AG04450 (cell line): ENCODE measurements at places on chromosomes 3 and 15.

- DNase-seq = no peak
Measured at GRCh38 chr3:39101022-39101689, 6.3 kb downstream of the GORASP1 start.

GRCh38 chr3:30293621-30294240 lies 312.7 kb upstream of the TGFBR2 start:
- no peak for DNase-seq

DNA sequence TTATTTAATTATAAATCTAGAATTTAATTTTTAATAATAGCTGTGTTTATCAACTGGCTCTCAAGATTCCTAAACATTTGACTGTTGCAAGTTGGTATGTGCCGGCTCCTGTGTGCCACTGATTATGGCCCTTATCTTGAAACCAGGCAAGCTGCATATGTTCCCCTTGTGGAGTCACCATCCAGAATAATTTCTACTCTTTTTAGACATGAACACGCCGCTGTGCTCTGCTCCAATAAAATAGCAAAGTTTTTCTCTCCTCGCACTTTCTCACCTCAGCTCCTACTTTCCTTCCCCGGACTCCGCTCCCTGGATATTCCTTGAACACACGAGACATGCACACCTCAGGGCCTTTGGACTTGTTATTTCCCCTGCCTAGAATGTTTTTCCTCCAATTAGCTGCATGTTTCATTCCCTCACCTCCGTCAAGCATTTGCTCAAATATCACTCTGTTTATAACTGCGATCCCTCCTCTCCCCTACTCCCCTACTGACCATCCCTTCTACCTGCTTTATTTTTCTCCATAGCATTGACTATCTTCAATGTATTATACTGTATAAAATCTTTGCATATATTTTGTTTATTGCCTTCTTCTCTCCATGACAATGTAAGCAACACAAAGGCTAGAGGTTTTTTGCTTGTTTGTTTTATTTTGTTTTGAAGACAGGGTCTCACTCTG lies 26.1 kb upstream of the ERICH6 start:
- no peak for DNase-seq

DNA sequence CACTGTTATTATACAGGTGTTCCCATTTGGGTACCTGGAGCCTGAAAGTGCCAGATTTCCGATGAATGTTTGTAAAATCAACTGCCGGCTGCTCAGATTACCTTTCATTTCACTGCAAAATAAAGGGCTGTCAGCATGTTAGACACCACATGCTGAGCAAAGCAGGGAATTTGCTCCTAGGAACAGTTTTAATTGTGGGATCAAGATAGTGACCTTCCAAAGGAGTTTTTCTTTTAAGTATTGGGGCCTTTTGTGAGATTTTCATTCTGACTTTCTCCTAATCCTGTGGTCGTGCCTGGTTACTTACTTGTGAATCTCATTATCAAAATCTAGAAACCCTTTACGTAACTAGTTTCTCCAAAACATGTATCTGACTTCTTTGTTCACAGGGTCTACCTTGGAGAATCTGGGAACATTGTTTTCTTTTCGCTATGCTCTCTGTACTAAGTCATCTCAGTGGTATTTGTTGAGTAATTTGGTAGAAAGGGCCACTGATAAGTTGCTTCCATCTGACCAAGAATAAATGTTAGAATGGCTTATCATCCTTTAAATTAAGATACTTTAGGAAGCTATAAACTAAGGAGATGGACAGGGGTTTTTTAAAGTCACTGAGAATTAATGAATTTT lies 40.8 kb upstream of the LRTM1 start:
- DNase-seq = peak; percentile 55

DNA sequence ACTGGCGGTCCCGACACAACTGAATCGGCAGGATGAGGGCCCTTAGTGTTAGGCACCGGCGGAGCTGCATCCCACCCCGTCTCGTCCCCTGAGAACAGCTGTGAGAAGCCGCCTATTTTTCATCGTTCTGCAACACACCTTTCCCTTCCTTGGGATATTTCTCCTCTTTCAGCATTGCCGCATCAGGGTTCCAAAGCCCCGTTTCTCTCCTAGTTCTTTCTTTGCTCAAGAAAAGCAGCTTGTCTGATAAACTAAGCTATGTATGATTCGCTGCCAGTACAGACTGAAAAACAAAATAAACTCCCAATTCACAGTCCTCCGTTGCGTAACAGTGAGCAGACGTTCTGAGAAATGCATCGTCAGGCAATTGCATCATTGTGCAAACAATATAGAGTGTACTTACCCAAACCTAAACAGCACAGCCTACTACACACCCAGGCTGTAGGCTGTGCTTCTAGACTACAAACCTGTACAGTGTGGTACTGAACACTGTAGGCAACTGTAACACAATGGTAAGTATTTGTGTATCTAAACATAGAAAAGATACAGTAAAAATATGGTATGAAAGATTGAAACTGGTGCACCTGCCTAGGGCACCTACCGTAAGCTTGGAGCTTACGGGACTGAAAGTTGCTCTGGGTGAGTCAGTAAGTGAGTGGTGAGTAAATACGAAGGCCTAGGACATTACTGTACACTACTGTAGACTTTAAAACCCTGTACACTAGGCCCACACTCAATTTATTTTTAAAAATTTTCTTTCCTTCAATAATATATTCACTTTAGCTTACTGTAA lies 8.9 kb upstream of the ADAMTS17 start:
- no peak for DNase-seq

- no peak for DNase-seq
Measured at GRCh38 chr3:12486916-12487315, 2.6 kb downstream of the TSEN2 start.

DNA sequence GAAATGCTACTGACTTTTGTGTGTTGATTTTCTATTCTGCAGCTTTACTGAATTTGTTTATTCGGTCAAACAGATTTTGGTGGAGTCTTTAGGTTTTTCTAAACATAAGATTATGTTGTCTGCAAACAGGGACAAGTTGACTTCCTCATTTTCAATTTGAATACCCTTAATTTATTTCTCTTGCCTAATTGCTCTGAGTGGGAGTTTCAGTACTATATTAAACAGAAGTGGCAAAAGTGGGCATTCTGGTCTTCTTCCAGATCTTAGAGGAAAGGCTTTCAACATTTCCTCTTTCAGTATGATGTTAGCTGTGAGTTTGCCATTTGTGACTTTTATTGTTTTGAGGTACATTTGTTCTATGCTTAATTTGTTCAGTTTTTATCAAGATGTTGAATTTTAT lies 268.5 kb downstream of the WNT5A start:
- DNase-seq = no peak

DNA sequence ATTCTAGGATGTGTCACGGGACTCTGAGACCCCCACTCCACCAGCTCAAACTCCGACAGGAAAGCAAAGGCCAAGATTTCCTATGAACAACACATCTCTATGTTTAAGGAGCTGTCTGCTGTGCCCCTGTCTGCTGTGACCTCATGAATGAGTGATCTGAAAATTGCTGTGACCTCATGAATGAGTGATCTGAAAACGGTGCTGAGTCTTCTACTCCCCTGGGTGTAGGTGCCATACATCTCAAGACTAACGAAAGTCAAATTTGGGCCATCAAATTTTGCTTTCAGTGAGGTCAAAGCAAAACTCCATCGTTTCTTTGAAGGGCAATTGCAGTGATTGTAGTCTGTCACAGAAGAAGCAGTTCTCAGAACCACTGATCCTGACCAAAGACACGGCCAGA lies 24.4 kb downstream of the IL5RA start:
- DNase-seq = no peak

GRCh38 chr3:25520926-25521559 lies 93.0 kb downstream of the RARB start:
- DNase-seq = no peak

DNA sequence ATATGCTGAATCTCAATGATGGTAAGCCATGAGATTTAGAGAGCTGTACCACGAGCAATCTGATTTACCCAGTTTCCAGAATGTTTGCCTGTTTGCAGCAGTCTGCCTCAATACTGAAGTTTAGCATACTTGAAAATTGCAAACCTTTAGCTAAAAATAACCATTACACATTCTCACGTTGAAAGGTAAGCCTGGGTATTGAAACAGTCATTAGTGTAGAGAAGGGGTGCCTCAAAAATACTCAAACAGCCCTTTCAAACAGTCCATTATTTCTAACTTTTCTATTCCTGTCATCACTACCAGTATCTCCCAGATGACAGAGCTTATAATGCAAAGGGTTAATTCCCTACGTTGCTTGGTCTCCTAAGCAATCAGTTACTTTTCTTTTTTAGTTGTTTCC lies 111.8 kb upstream of the MBNL1 start:
- DNase-seq = no peak

- DNase-seq = no peak
Measured at GRCh38 chr15:43007551-43007950, 87.0 kb upstream of the TTBK2 start.

DNA sequence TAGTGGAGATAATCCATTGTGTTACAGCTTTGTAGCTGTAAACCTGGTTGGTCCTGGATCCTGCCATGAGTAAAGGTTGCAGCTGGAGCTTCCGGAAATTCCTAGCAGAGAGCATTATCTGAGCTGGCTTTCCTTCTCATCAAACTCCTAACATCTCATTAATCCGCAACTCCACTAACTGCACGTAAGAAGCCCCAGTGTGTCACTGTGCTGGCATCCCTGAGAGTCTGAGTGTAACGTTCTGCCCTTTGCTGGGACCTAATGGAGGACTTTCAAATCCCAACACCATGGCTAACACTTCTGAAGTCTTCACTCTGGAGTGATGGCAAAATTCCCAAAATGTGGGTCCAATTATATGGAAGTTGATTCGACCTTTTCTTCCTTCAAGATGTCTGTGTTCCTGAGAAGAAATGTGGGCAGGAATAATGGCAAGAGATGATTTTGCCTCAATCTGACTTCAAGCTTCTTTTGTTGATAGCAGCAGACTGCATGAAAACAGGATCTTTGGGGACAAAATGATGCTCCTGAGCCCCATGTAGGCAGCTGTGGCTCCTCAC lies 9.6 kb upstream of the TRPM1 start:
- no peak for DNase-seq

GRCh38 chr3:69107841-69108240 lies 14.6 kb downstream of the LMOD3 start:
- no peak for DNase-seq

- no peak for DNase-seq
Measured at GRCh38 chr3:131690800-131691199, 188.0 kb upstream of the MRPL3 start.

- DNase-seq = no peak
Measured at GRCh38 chr3:69861556-69861955, 122.3 kb downstream of the MITF start.

- no peak for DNase-seq
Measured at GRCh38 chr3:120168038-120168437, 73.8 kb upstream of the GSK3B start.

DNA sequence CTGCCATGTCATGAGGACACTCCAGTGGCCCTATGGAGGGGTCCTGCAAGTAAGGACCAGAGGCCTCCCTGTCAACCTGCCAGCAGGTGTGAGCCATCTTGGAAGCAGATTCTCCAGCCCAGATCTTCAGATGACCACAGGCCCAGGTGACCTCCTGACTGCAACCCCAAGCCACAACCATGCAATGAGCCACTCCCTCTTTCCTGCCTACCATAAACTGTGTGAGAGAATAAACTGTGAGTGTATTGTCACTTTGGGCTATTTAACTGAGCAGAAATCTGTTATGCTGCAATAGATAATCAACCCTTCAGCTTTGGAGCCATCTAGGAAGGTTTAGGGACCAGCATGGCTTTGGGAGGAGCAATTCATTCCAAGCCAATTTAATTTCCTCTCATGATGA lies 367.9 kb downstream of the SHQ1 start:
- no peak for DNase-seq

- DNase-seq = no peak
Measured at GRCh38 chr15:88477904-88478303, 10.4 kb downstream of the MRPS11 start.

- peak; percentile 43 for DNase-seq
Measured at GRCh38 chr3:29286478-29287240, 5.8 kb downstream of the RBMS3 start.

DNA sequence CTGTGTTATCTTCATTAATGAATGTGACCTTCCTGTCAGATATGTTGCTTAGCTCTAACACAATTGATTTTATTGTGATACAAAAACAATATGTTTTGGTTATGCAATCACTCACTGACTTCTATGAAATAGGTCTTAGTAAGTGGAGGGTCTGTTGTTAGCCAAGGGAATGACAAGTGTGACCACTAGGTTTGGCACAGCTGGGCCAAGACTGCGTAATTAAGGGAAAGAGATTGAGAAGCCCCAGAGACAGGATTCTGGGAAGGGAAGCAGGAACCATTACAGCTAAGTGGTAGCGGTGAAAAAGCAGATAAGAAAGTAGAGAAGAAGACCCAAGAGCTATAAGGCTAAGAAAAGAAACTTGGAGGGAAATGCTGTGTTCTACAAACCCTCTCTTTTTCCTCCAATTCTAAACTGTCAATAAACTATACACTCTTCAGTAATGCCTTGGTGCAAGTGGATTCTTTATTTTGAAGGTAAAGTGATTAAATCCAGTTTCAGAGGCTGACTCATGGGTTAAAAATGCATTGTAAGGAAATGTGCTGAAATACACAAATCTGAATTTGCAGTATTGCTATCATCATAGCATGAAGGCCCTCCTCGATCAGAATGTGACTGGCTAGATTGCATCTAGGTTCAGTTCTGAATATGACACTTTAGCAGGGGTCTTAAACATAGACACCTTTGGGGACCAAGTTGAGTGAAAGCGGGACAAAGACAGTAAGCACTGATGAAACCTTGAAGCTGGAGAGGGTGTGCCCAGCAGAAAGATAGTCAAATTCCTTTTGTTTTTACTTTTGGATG lies 26.1 kb downstream of the KCNMB2 start:
- DNase-seq = no peak

GRCh38 chr15:98077186-98077585 lies 116.7 kb downstream of the ARRDC4 start:
- DNase-seq = no peak

DNA sequence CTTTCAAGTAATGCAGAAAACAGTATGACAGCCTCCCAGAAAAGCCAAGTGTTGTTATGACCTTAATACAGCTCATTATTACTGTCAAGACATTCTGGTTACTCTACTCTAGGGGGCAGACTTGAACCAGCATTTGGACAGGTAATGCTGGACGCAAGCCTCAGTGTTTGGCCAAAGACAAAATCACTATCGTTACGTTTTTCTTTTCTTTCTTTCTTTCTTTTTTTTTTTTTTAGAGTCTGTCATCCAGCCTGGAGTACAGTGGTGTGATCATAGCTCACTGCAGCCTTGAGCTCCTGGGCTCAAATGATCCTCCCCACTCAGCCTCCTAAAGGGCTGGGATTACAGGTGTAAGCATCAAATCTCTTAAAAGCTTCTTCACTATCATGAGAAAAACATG lies 29.4 kb upstream of the TMEM45A start:
- DNase-seq = peak; percentile 38

DNA sequence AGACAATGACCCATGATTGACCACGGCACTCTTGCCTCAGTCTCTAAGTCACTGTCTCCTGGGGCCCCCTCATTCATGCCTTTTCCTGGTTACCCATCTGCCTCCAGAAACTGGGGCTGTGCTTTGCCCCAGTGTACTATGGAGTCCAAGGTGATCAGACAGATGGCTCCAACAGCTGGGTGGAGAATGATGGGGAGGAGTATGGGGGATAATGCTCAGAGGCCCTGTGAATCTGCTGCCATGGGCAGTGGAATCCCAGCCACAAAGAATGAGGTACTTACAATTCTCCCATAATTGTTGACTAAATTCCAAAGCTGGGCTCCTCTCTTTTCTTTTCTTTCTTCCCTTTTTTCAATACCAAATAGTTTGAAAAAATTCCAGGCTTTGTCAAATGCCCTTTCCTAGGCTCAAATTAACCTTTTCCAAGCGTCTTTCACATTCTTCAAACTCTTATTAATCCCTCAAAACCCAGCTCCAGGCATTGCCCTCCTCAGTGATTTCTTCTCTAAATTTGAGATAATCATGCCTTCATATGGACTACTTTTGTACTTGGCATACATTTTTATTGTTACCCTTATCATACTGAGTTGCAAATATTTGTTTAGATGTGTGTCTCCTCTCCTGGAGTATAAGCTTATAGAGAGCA lies 148.5 kb upstream of the ICE2 start:
- no peak for DNase-seq
